Femur (tissue), 1 donor: ENCODE measurements at places on chromosomes 6 and 20.
A peak's percentile ranks its signal among the peaks of the same experiment; 100 is the strongest.

- no peak for DNase-seq
These were observed 163.4 kb upstream of the AFDN start for GRCh38 chr6:167663316-167663715.

DNA sequence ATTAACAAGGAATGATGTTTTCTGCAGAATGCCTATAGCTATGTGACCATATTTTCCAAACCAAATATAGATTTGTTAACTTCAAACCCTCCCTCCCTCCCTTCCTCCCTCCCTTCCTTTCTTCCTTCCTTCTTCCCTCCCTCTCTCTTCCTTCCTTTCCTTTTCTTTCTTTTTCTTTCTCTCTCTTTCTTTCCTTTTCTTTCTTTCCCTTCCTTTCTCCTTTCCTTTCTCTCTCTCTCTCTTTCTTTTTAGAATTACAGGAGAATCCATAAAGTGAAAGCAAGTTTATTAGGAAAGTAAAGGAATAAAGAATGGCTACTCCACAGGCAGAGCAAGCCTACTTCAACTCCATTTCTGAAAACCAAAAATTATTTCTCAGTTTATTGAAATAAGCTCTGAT, 153.0 kb downstream of the AHI1 start:
- no peak for DNase-seq

DNA sequence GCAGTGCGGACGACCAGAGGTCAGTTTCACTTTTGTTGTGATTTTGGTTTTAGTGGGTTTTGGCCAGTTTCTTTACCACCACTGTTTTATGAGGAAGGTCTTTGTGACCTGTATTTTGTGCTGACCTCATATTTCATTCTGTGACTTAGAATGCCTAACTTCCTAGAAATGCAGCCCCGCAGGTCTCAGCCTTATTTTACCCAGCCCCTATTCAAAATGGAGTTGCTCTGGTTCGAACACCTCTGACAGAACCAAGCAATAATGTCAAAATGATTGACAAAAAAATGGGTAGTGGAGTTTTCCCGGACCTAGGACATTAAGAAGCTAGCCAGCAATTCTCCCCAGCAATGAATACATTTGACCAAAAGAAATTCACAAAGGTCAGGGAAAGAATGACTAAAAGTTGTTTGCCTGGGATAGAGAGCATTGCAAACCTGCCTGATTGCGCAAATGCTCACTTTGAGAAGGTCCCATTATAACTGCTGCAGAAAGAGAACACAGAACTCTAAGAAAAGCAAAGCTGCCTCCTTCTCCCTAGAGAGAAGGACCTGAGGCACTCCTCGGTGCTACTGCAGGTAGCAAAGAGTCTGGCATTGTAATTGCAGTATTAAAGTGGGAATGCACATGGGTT, 288.8 kb downstream of the ADGB start:
- DNase-seq: no peak

DNA sequence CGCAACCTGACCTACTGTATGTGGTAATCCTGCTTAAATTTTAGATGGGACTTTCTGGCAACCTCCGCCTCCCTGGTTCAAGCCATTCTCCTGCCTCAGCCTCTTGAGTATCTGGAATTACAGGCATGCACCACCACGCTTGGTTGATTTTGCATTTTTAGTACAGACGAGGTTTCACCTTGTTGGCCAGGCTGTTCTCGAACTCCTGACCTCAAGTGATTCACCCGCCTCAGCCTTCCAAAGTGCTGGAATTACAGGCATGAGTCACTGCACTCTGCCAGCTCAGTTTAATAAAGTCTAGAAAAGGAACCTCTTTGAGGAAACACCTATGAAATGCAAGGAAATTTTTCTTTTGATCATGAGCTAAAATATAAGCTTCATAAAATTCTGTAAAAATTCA, 9.0 kb upstream of the PLCB4 start:
- no peak for DNase-seq

GRCh38 chr20:17624551-17625245, 54.8 kb downstream of the DSTN start:
- peak; percentile 27 for DNase-seq

GRCh38 chr6:780706-781105, 87.8 kb upstream of the EXOC2 start:
- no peak for DNase-seq

- DNase-seq: peak; percentile 56
These were observed 28.5 kb downstream of the SMOC2 start for GRCh38 chr6:168469521-168469920.

- DNase-seq: peak; percentile 85
These were observed at the start of gene RAD21L1 for GRCh38 chr20:1225783-1226654. TSS of gene RAD21L1 (plus strand) at chr20:1226044. CDS start at chr20:1228454, 2,410 bp downstream.

DNA sequence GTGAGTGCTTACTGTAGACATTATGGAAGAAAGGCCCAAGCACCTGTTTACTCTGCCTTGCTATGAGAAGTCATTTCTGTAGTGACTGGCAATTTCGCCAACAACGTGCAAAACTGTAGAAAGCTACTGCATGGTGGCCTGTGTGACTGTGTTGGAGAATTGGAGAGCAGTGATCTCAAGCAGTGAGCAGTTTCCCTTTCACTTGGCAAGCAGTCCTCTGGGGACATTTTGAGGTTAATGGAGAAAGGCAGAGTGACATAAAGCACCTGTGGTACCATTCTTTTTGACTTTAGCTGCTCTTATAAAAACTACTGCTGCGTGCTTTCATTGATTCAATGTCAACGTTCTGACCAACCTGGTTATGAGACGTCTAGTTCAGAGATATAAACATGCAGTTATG, 382.6 kb upstream of the JAG1 start:
- no peak for DNase-seq

- DNase-seq: no peak
These were observed 1480.4 kb downstream of the HACE1 start for GRCh38 chr6:103379272-103379671.

DNA sequence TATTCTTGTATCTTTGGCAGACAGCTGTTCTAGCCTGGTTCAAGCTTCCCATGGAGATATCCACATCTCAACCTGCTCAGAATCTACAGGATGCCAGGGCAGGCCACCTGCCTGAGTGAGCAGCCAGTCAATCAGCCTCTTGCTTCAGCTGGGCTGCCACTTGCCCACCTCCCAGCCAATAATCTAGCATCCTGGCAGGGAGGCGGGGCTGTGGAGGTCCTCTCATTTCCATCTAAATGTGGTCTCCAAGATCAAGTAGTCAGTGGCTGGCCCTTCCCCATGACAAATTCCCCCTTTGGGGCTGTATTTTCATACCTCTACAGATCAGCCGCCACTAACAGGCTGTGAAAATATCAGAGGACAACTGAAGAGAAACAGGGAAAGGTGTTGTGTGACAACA, 33.0 kb upstream of the SPDEF start:
- DNase-seq: no peak

GRCh38 chr6:6747371-6747770, 158.9 kb downstream of the LY86 start:
- no peak for DNase-seq

DNA sequence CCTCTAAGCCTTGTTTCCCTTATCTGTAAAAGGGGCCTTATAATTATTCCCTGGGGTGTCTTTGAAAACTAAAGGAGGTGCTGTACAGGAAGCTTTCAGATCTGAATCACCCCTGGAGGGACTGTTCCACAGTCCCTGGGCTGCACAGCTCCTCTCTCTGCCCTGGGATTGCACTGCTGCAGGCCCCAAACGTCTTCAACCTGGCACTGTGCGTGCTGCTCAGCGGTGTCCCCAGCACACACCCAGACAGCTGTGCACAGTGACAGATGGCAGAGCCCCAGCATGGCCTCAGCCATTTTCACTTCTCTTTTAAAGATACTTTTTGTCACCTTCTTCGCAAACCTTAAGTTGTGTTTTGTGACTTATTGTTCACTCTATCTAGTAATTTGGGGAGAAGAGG, 50.7 kb upstream of the INSM1 start:
- peak; percentile 40 for DNase-seq

- DNase-seq: no peak
These were observed 7.6 kb downstream of the HLA-DRB5 start for GRCh38 chr6:32522302-32523047.

- no peak for DNase-seq
These were observed 113.0 kb downstream of the EDN3 start for GRCh38 chr20:59413326-59413865.

GRCh38 chr20:38181207-38181801, 16.2 kb upstream of the TGM2 start:
- no peak for DNase-seq

- no peak for DNase-seq
These were observed 43.0 kb upstream of the KCNK16 start for GRCh38 chr6:39365281-39366074.

DNA sequence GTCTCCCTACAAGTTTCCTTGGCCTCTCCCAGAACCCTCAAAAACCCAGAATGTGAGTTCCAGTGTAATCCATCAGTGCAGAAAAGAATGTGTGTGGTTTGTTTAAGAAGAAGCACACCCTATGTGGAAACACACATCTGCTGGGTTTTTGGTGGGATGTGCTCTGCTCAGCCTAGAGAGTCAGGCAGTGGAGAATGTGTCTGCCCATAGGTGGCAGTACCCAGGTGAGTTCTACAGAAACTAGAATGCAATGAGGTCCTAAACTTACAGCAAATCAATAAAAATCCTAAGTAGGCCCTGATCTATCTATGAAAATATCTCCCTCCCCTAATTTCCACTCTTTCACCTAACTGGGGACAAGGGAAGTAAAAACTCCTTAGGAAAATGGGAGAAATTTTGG, 437.3 kb downstream of the DHX35 start:
- DNase-seq: no peak

DNA sequence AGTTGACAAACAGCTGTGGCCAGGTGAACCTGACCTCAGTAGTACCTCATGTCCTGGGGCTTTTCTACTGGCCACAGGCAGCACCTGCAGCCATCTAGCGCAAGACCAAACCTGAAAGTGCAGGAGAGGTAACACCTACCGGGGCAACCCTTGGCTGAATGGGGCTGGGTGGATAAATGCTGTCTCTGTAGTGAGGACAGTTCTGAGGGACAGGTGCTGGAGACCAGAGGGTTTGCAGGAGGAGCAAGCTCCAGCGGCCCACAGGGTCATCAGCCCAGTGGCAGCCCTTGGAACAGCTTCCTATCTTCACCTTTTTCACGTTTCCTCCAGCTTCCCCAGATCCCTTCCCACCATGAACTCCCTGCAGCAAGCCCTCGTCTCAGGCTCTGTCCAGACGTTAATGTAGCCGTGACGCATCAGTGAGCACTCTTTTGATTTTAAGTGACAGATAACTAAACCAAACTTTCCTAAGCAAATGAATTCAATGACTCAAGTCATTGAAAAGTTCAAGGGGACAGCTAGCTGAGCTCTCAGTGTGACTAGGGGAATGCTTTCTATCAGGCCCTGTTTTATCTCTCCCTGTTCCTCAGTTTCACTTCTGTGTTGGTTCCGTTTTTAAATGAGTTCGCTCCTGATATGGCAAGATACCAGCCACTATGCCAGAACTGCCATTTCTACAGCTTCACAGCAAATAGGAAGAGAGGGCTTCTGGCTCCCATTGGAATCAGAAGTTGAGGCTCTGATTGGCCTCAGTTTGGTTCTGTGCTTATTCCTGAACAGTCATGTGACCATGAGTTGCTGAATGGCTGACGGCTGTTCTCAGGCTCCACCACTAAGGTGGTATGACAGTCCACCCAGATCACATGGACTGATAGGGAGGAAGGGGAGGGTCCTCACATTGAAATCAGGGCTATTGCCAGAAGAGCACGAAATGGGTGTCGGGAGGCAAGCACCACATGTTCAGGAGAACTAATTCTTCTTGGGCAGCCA, 12.1 kb upstream of the PFDN4 start:
- no peak for DNase-seq

DNA sequence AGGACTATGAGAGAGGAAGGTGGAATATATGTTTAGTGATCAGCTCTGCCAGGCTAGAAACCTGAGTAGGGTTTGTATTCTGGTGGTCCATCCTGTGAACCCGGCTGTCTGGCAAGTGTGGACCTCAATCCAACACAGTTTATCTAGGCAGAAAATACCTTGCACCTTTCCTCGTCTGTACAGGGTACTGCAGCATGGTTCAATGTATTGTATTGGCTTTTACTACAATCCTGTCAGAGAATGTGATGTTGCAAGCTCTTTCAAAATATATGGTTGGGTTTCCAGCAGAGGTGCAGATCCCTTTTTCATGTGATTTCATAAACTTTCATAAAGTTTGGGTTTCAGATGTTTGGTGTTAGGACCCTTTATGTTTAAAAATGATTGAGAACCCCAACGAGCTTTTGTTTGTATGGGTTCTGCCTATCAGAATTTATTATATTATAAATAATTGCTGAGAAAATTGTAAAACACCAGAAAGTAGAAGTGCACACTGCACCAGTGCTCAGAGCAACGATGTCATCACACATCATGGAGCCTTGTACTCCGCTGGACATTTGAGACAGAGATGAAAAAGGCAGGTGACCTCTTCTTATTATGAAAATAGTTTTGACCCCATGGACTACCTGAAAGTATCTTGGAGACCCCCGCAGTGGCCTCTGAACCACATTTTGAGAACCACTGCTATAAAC, 106.6 kb downstream of the RTN4IP1 start:
- no peak for DNase-seq

- DNase-seq: no peak
These were observed 17.8 kb downstream of the EEF1E1 start for GRCh38 chr6:8084586-8084985.

- no peak for DNase-seq
These were observed 200.7 kb upstream of the THBS2 start for GRCh38 chr6:169454204-169454871.

GRCh38 chr6:132893772-132894490, 79.6 kb downstream of the RPS12 start:
- no peak for DNase-seq

GRCh38 chr6:53031281-53031680, 33.9 kb upstream of the FBXO9 start:
- no peak for DNase-seq

GRCh38 chr6:36550473-36551000, 3.3 kb upstream of the STK38 start:
- DNase-seq: peak; percentile 21

GRCh38 chr20:9062066-9062465, 6.8 kb upstream of the PLCB4 start:
- no peak for DNase-seq

DNA sequence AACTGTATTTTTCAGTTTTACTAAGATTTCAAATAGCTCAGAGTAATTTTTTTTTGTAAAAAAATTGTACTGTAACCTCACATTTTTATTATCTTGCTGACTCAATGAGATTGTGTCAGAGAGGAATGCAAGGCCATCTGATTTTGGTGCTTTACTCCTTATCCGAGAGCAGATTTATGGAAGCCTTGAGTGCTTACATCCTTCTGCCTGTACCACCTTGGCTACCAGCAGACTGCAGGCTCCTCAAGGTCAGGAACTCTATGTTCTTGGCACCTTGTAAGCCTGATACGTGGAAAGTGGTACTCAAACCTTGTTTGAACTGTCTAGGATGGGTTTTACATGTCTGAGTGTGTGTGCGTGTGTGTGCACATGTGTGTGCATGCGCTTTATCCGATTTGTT, 80.1 kb upstream of the MLIP start:
- no peak for DNase-seq
